Renal cortex interstitium (tissue), 15 donors: ENCODE measurements at places on chromosomes 7 and 10. TPM values are rescaled to one million over a fixed set of nuclear protein-coding genes. Genes with fewer than 3 reads are reported as not detected.

The AKR1C4 gene
- polyA plus RNA-seq, result not detected

The FAM53B gene
- 22.3 TPM for polyA plus RNA-seq

The SGCE gene
- polyA plus RNA-seq, result 88.7 TPM

The RBP4 gene
- 0.93 TPM for polyA plus RNA-seq
